ENCODE measurements at places on chromosomes 12 and 14.

DNA sequence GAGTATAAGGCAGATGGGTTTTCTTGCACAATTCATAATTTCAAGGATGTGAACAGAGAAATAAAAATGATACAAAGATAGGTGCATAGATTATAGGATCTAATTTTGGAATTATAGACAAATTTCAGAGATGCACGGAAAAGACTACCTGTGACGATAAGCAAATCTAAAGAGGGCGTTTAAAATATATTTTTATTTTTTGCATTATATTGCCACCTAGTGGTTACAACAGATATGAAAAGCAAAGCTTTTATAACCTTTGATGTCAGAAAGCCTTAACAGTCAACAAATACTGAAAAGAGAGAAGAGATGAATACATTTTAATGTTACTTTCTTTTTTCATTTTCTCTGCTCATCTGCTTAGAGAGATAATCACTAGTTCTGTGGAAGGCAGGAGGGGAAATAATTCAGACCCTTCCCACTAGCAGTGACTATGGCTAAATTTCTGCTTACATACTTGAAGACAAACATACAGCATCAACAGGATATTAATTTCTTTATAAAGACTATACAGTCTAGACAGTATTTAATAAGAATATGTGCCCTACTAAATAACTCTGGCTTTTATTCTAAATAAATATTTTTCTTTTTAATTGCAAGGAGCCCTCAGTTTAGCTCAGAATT is 46.3 kb downstream of the NTS start:
- DNase-seq = no peak

- no peak for DNase-seq
Measured at GRCh38 chr12:78192979-78193378, 362.3 kb downstream of the NAV3 start.

- no peak for DNase-seq
Measured at GRCh38 chr12:1201886-1202285, 210.9 kb downstream of the ERC1 start.

- DNase-seq = no peak
Measured at GRCh38 chr14:70009961-70010360, 130.7 kb downstream of the SMOC1 start.

- DNase-seq = peak; percentile 85
Measured at GRCh38 chr12:109716512-109717389, 3.1 kb downstream of the FAM222A start.

- DNase-seq = no peak
Measured at GRCh38 chr12:130164216-130164542, 1.9 kb downstream of the FZD10 start.

DNA sequence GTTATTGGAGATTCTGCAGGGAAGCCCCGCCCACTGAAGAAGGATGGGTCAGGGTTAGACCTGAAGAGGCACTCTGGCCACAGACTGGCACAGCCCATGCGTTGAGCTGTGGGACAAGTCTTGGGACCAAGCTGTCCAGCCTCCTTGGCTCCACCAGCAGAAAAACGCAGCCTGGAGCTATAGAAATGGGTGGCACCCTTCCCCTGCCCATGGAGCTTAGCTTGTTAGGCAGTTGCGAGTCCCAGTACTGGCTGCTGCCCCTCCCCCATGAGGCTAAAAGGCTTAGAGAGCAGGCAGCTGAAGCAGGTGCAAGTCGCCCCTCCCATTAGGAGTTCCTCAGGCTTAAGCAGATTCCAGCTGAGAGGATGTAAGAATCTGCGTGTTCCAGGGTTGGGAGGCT is 1124.0 kb upstream of the TMEM132C start:
- no peak for DNase-seq

DNA sequence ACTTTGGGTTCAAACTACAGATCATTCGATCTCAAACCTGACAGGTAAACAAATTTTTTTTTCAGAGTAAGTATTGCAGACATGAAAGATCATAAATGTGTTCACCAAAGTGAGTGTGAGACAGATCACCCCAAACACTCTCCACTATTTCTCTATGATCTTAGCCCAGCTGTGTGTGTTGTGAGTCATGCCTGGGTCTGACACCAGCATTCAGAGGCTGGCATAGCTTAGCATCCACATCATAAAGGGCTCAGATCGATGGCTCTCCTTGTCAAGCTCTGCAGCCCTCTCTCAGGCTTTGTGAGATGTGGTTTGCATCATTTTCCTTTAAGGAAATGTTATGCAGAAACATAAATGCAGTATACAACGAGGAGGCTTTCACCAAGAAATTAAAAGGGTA is 164.9 kb downstream of the ETV6 start:
- DNase-seq = no peak

- no peak for DNase-seq
Measured at GRCh38 chr12:54185919-54186318, 2.9 kb downstream of the SMUG1 start.

DNA sequence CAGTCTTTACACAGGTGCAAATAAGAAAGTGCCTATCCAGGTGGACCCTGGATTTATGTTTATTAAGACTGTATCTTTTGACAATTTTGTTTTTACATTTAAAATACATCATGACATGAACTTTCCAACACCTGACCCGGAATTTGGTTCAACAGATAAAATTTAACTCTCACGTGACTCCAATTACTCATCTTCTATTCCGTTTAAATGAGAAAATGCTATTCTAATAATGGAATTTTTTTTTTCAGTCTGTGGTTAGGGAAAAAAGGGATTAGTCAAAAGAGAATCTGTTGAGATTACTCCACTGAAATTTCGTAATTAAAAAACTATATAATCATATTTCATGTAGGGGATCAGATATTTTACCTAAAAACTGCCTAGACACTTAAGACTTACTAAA is 11.1 kb downstream of the VPS37B start:
- no peak for DNase-seq

- DNase-seq = no peak
Measured at GRCh38 chr12:71208053-71208685, 50.4 kb upstream of the TSPAN8 start.

DNA sequence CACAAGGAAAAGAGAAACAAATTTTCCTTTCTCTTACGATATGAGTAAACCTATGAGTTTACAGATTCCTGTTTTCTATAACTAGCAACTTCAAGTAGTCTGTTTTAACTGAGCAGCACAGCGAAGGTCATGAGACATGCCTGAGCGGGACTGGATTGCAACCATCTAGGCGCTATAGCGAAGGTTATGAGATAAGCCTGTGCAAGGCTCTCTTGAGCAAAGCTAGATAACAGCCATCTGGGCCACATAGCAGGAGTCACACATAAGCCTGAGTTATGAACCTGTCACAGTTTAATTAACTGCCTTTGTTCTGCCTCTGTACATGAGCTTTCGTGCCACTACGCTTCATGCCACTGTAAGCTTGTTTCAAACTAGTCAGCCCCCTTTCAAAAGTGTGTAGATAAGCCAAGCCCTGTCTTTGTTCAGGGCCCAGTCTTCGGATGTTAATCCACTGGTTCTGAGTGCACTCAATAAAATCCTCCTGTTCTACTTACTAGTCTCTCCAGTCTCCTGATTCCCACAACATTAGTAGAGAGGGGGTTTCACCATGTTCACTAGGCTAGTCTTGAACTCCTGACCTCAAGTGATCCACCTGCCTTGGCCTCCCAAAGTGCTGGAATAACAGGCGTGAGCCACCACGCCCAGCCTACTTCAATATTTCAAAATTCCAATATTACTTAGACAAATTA is 47.1 kb downstream of the SEC23A start:
- DNase-seq = no peak

DNA sequence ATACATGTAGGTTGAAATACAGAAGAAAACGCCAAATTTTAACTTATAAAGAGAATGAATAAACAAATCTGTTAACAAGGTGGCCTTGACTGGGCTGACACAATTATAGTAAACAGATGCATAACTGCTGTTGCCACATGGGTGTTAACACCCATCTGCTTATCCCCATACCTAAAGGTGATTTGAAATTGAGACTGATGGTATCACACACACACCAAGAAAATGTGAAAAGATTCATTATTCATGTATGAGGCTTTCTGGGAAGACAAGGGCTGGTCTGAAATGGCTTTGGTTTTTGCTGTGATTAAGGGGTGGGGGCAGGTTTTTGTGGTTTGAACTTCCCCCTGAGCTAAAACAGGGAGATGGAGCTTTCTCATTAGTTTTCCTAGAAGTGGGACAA is 156.6 kb downstream of the SYT10 start:
- no peak for DNase-seq

GRCh38 chr12:48281811-48282210 is 68.9 kb downstream of the ZNF641 start:
- no peak for DNase-seq

- no peak for DNase-seq
Measured at GRCh38 chr12:104508752-104509446, 52.2 kb downstream of the CHST11 start.

- no peak for DNase-seq
Measured at GRCh38 chr12:8658346-8658745, 4.3 kb downstream of the MFAP5 start.

DNA sequence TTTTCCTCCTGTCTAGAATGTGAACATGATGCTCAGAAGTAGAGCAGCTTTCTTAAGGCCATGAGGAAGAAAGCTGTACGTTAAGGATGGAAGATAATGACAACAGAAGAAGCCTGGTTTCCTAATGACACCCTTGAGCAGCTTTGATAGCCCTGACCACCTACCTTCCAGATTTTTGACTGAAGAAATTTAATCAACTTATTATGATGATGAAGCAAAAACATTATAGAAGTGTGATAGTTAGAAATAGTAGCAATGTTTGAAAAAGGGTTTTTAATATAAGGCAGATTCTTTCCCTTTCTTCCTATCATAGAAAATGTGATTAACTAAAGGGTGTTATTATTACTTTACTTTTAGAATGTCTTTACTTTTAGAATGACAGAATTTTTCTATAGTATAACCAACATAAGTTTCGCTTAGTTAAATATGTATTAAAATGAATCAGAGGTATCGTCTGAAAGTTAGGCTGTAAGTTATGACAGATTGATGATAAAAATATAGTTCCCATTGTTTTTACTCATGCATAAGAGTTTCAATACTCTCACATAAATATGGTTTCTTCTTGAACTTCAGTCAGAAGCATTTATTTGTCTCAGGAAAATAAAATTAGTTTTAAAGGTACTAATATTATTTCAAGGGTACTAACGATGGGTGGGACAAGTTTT is 50.1 kb upstream of the PPFIA2 start:
- no peak for DNase-seq

- DNase-seq = no peak
Measured at GRCh38 chr14:91335191-91336092, 82.2 kb downstream of the CCDC88C start.

DNA sequence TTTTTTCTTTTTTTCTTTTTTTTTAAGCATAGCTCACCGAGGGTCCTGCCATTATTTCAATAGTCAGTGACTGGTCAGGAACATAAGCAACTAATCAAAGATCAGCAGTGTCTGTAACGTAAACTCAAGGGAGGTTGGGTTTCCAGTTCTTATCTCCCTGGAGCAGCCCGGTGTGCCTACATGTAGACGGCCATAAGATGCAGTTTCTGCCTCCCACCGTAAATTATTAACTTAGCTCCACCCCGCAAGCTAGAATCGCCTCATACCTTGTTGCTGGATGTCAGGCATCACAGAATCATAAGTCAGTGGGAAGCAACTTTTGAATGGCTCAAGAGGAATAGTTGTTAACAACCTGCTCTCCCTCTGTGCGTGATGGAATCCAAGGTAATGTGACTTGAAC is at the start of gene MYO1H:
TSS of gene MYO1H (plus strand) at position 312 of the 400 bp plus-strand sequence. CDS start at position 373, 61 bp downstream.
- no peak for DNase-seq

DNA sequence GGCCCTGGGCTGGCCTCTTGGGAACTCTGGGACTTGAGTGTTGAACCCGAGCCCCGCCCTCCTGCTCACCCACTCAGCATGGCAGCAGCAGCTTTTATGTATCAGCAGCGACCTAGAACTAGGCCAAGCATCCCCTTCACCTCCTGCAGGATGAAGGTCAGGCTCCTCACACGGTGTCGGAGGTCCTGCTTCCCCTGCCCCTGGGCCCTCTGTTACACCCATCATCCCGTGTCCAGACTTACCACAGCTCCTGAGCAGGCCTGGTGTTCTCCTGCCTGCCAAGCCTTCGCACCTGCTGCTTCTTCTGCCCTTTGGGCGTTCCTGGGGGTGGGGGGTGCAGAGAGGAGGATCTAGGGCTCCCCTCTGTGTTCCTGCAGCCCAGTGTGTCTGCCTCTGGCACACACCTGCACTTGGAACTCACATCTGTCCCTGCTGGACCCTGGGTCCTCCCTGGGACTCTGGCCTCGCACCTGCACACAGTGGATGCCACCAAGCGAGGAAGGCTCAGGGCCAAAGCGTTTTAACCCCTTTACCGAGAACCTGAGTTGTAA is 80.3 kb downstream of the PAPOLA start:
- DNase-seq = no peak

DNA sequence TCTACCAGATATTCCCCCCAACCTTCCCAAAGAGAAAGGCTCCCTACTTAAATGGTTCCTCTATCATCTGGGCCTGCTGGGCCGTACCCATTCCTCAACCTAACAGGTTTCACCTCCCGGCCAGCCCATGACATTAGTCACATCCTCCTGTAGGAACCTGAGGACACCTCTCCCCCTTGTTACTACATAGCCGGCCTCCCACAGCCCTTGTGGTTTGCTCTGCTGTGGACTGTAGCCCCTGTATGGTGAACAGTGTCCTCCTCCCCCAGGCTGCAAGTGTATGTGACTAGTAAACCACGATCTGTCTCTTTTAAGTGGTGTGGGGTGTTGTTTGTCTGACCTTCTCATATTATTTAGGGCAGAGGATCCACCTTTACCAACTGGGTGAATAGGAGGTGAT is 371.7 kb downstream of the RGS6 start:
- DNase-seq = no peak

DNA sequence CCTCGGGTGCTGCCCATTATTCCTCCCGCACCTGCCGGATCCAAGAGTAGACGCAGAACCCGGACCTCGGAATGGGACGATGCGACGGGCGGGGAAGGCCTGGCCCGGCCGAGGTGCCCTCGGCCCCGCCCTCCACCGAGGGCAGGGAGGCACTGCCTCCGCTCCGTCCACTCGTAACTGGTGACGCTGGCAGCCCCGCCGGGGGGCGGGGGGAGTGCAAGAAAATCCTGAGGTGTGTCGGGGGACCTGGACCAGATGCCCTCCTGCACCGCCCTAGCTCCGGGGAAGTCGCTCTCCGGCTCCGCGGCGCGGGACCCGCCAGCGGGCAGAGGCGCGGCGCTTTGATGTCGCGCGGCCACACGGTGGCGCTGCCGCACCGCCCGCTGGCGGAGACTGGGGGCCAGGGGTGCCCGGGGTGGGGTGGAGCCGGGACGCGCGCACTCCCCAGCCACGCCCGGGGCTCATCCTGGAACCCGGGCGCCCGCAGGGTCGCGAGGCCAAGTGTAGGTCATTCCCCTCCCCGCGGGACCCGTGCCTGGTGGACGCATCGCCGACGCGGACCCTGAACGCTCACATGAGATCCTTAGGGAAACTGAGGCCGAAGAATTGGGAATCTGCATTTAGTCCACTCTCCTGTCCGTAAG is 202.8 kb downstream of the TTC8 start:
- peak; percentile 76 for DNase-seq

DNA sequence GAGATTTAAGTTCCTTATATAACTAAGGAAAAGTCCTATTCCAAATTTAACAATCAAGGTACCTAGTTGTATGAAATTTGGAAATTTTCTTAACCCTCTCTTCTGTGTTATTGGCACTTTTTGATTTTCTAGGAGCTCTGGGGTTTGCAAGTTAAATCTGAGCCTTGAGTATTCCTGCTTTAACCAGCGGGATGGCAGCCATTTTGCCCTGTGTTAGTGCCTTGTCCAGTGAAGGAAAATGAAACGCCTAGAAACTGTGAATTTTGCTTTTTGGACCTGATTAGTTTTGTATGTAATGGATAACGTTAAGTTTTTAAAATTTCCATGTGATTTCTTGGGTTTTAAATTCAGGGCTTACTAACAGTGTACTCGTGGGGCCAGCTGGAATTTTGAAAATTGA is 45.1 kb downstream of the DIP2B start:
- no peak for DNase-seq

- no peak for DNase-seq
Measured at GRCh38 chr12:98227162-98227561, 288.2 kb upstream of the TMPO start.

All from dorsolateral prefrontal cortex (tissue), 122 donors.